ENCODE measurements at places on chromosomes 12 and 14. TPM values are rescaled to one million over a fixed set of nuclear protein-coding genes. Genes with fewer than 3 reads are reported as not detected.

DNA sequence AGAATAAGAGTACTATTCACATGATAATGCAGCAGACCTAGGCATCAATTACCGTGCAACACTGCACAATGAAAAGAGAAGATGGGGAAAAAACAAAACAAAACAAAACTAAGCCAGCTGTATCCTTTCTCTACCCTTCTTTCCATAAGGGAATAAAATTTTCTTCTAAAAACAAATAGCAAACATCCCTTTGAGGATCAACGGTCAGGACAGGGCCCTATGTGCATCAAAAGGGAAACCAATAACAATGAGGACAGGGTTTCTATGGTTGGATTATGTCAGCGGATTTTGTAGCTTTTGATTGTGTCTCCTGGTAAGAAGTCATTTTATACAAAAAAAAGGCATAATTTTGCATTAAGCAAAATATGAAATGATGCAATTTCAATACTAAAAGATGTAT, 350.3 kb downstream of the SLC6A15 start:
- no peaks in the 10 kb centered on the region for H3K27me3 ChIP-seq
- H3K4me1 ChIP-seq = no peaks in the 10 kb centered on the region
- H3K27ac ChIP-seq = no peak overlapping the region
- H3K4me3 ChIP-seq = no peak overlapping the region
- no peaks in the 10 kb centered on the region for H3K36me3 ChIP-seq

GRCh38 chr12:88194868-88195267, 52.8 kb downstream of the TMTC3 start:
- no peaks in the 10 kb centered on the region for H3K27me3 ChIP-seq
- no peak for DNase-seq
- H3K27ac ChIP-seq = no peak overlapping the region

DNA sequence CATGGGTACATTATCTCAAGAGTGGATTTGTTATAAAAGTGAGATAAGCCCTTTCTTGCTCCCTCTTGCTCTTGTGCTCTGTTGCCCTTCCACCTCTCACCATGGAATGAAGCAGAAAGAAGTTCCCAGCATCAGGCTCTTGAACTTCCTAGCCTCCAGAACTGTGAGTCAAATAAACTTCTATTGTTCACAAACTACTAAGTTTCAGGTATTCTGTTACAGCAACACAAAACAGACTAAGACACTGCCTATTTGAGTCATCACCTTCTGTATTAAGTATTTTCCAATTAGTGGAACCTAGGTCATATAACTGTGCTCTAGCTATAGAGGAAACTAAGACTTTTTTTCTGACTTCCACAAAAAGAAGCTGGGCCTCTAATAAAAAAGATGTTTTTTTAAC, 201.2 kb upstream of the FOXG1 start:
- H3K27ac ChIP-seq = no peak overlapping the region
- no peaks in the 10 kb centered on the region for H3K36me3 ChIP-seq
- no peaks in the 10 kb centered on the region for H3K27me3 ChIP-seq
- no peak overlapping the region for H3K4me3 ChIP-seq
- H3K4me1 ChIP-seq = no peaks in the 10 kb centered on the region
- DNase-seq = no peak

DNA sequence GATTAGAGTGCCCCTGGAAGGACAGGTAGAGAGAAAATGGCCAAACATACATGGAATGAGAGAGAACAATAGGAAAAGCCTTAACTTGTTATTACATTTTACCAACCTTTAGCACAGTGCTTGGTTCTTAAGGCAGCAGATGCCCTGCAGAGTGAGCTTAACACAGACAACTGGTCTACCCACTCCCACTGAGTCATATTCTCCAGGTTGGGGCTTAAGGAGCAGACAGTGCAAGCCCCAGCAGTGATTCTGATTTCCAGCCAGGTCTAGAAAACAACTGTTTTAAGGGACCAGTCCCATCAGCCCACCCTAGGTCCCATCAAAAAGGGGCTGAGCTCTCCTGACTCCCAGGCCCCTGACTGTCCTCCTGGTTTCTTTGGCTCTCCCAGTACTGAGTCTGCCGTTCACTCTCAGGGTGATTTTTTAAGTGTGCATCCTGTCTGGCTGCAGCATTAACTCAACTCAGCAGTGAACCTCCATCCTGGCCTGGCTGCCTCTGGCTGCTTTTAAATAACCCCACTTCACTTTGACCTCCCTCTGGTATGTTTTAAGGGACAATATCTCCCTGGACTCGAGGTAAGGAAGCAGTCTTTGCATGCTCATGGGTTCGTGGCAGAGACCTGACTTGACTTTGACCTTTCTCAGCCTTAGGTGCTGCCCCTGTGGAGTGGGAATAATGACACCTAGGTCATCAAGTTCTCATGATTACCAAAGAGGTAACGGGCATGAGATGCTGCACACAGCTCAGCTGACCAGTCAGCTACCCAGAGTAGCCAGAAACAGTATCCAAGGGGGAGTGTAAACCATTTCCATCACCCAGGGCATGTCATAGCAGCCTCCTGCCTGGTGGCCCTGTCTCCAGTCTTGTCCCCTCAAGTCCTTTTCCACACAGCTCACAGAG, 210.7 kb upstream of the PWP1 start:
- no peak overlapping the region for H3K4me3 ChIP-seq
- no peak for DNase-seq
- no peaks in the 10 kb centered on the region for H3K27me3 ChIP-seq
- no peaks in the 10 kb centered on the region for H3K4me1 ChIP-seq
- H3K36me3 ChIP-seq = no peaks in the 10 kb centered on the region

The PAPLN gene
- total RNA-seq = 2.9 TPM

DNA sequence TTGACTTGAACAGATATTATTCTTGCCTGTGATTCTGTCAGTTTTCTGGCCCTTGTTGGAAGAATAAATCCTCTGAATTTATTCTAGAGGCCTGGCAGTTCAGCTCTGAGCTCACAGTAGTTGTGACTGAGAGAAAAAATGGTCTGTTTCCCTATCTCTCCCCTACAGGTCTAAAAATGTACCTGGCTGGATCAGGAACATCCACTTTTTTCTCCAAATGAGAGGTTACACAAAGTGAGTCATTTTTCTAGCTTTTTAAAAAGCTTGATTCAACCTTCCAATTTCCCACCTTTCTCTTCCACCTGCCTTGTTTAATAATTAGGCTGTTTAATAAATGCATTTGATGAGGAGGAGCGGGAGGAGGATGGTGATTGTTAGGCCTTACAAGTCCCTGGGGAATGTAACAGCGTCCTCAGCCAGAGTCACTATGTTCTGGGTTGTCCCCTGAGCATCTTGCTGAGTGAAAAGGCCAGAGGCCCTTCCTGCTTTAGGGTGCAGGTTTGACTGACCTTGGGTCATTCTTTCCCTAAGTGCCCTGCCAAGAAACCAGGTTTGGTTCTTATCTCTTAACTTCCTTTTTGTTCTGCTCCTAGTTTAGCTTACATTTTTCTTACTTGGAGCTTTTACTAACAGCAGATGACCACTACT, 91.7 kb upstream of the FUT8 start:
- H3K36me3 ChIP-seq = no peaks in the 10 kb centered on the region
- H3K27ac ChIP-seq = no peak overlapping the region
- no peak overlapping the region for H3K4me3 ChIP-seq

GRCh38 chr12:118107011-118107410, 3.2 kb upstream of the VSIG10 start:
- H3K4me3 ChIP-seq = no peak overlapping the region
- peaks cover 15% of the 10 kb centered on the region for H3K4me1 ChIP-seq
- H3K36me3 ChIP-seq = no peaks in the 10 kb centered on the region
- DNase-seq = no peak

- no peaks in the 10 kb centered on the region for H3K4me1 ChIP-seq
- no peaks in the 10 kb centered on the region for H3K36me3 ChIP-seq
- H3K4me3 ChIP-seq = no peak overlapping the region
- DNase-seq = no peak
- no peak overlapping the region for H3K27ac ChIP-seq
- peaks cover 14% of the 10 kb centered on the region for H3K27me3 ChIP-seq
Observed at GRCh38 chr12:45587877-45588533, 141.5 kb upstream of the ARID2 start.

The NR2C1 gene
- total RNA-seq = 27.9 TPM

DNA sequence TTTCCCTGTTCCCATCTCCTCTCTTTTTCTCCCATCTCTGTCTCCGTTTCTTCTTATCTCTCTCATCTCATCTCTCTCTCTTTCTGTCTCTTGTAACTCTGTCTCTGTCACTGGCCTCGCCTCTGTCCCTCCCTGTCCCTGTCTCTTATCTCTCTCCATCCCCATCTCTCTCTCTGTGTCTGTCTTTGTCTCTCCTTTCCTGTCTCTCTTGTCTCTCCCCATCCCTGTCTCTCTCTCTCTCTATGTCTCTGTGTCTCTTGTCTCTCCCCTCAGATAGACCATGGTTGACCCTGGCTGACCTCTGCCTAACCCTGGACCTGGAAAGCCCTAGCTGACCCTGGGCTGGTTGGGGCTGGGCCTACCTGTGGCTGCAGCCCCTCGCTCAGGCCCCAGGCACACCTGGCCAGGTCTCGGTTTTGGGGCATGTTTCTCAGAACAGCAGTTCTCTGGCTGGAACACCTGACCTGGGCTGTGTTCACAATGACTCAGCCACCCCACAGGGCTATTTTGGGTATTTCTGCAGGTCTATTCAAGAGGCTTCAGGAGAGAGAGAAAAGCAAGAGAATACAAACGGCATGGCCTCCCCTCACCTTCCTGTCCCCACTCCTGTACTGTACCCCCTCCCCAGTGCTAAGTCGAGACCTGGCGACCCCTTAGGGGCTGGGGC, 174.4 kb downstream of the TMEM121 start:
- H3K36me3 ChIP-seq = no peaks in the 10 kb centered on the region
- DNase-seq = no peak
- H3K27me3 ChIP-seq = no peaks in the 10 kb centered on the region
- H3K27ac ChIP-seq = no peak overlapping the region
- no peak overlapping the region for H3K4me3 ChIP-seq

GRCh38 chr12:83386527-83387264, 700.0 kb downstream of the TMTC2 start:
- no peak overlapping the region for H3K4me3 ChIP-seq
- no peak for DNase-seq
- H3K36me3 ChIP-seq = no peaks in the 10 kb centered on the region
- H3K4me1 ChIP-seq = no peaks in the 10 kb centered on the region
- no peaks in the 10 kb centered on the region for H3K27me3 ChIP-seq
- no peak overlapping the region for H3K27ac ChIP-seq

GRCh38 chr12:116337312-116337711, 59.8 kb upstream of the MED13L start:
- no peak for DNase-seq
- H3K27ac ChIP-seq = peak overlapping the region; percentile 57
- H3K36me3 ChIP-seq = no peaks in the 10 kb centered on the region
- H3K27me3 ChIP-seq = no peaks in the 10 kb centered on the region

The GALNT9 gene
- not detected for total RNA-seq

The OVCH1 gene
- total RNA-seq = not detected

GRCh38 chr12:118356809-118357256, 15.9 kb downstream of the TAOK3 start:
- peaks cover 20% of the 10 kb centered on the region for H3K4me1 ChIP-seq
- H3K27me3 ChIP-seq = no peaks in the 10 kb centered on the region
- H3K4me3 ChIP-seq = peak overlapping the region; percentile 41
- H3K27ac ChIP-seq = peak overlapping the region; percentile 88
- peaks cover 29% of the 10 kb centered on the region for H3K36me3 ChIP-seq
- no peak for DNase-seq

Data from K562 (cell line).